ENCODE measurements at places on chromosomes 12 and 14.

- no peak for DNase-seq
Observed at GRCh38 chr14:69900603-69901002, 21.4 kb downstream of the SMOC1 start.

DNA sequence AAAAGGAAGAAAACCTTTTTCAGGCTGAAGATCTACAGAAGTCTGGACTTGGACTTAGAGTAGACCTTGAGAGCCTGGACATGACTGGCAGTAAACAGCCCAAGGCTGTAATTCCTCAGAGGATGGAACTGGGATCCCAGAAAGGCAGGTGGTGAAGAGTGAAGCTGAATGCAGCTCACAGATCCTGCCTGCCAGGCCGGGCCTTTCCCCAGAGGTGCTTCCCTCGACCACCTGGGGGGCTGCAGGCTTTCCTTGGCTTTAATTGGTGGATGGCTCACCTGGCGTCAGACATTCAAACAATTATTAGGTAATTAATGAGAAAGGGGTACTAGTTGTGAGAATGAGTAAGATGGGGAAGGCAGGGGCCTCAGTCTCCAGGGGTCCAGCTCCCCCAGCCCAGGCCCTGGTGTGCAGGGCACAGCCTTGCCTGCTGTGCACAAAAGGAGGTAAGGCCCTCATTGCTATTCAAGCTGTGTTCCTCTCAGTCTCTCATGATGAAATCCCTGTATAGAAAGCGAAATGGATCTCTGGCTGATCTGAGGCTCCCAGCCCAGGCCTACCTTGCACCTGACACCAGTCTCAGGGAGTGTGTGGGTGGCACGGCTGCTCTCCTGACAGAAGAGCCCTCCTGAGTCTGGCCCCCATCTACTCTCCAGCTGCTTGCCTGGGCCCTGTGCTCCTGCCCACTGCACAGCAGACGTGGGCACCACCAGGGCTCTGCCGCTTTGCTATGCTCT, 63.0 kb upstream of the TCL1A start:
- no peak for DNase-seq

GRCh38 chr14:69364378-69364777, 33.7 kb downstream of the ERH start:
- DNase-seq = no peak

DNA sequence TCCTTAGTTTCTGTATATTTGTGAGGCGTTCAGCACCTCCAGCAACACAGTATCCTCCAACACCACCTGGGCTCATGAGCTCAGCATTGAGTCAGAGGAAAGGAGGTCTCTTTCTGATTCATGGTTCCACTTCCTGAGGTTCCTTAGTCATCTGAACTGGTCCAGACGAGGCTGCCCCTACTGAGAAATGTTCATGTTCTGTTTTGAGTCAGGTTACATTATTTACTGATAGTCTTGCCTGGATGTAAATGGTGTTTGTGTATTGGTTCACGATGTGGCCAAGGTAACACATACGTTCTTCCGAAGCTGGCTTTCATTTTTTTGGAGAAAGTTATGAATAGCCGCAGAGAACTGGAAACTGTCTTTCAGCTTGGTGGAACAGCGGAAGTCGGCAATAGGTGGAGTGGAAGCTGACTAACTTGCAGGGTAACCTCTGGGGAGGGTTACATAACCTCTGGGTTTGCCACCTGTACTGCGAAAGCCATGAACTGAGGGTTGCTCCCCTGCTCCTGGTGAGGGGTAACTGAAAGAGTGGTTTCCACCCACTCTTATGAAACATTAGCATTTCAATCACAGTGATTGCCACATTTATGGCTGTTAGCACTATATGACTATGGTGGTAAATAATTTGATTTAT, 42.2 kb upstream of the MANSC4 start:
- DNase-seq = peak; percentile 65

GRCh38 chr12:52043386-52044212, 7.6 kb upstream of the NR4A1 start:
- DNase-seq = no peak

- peak; percentile 81 for DNase-seq
Observed at GRCh38 chr12:110639336-110640141, 25.6 kb downstream of the TCTN1 start.

- no peak for DNase-seq
Observed at GRCh38 chr12:51836827-51837173, 11.7 kb downstream of the FIGNL2 start.

DNA sequence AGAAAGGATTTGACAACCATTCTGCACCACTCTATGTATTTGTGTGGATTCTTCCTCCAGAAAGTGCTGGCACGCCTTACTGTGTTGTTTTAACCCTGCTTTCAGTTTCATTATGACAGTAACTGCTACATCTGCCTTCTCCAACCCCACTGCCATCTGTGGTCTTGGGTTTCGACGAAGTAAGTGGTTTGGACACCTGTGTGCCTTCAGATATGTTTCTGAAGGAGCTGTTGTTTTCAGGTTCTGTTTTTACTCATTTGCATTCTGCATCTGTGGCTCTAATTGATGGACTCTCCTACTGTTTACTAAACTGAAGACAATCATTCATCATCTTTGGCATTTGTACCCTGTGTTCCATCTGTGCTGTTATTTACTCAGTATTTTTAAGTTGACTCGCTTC, 4.1 kb downstream of the TSHR start:
- no peak for DNase-seq

DNA sequence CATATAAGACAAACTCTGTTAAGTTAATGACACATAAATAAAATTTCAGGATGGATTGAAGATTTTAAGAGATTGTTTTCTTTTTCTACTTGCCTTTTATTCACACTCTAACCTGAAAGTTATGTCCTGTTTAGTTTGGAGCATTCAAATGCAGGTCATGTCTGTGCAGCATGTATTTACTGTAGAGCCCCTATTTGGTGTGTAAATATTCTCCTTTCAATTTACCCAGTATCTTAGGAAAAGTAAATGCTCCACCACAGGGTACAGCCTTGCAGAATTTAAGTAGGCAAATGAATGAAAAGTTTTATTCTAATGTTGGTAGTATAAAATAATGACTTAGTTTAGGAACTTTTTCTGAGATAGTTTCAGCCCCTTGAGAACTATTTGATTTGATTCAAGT, 6.2 kb upstream of the DCN start:
- DNase-seq = no peak

GRCh38 chr12:125981610-125982253, 916.5 kb downstream of the AACS start:
- DNase-seq = no peak

DNA sequence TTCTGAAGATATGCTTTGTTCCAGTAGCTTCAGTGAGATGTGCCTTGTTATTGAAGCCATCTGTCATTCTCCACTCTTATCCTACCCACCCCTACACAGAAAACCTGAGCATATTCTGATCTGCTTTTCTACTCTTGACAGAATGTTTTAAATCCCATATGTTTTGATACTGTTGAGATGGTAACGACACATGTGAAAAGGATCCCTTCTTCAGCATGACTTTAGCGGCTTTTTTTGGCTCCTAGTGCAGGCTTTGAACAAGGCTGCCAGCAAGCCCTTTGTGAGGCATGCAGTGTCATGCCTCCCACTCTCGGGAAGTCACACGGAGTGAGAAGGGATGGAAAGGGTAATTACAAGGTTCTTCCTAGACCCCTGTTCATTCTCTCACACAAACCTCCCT, 228.8 kb upstream of the RGS6 start:
- DNase-seq = peak; percentile 53

Data from fibroblast of skin of back (primary cell).